ENCODE measurements at places on chromosomes 12 and 14. TPM values are rescaled to one million over a fixed set of nuclear protein-coding genes. Genes with fewer than 3 reads are reported as not detected.

Gene SCAF11
- total RNA-seq = 98.5 TPM

GRCh38 chr12:52607314-52607713, 6.1 kb upstream of the KRT72 start:
- no peaks in the 10 kb centered on the region for H3K36me3 ChIP-seq
- peaks cover 49% of the 10 kb centered on the region for H3K27me3 ChIP-seq
- no peak overlapping the region for H3K4me3 ChIP-seq
- H3K27ac ChIP-seq = no peak overlapping the region
- peaks cover 7% of the 10 kb centered on the region for H3K4me1 ChIP-seq
- DNase-seq = no peak

GRCh38 chr12:1939331-1939730, 20.9 kb upstream of the CACNA2D4 start:
- H3K27me3 ChIP-seq = no peaks in the 10 kb centered on the region
- no peak for DNase-seq
- H3K27ac ChIP-seq = no peak overlapping the region

GRCh38 chr14:25121337-25122129, 71.6 kb upstream of the STXBP6 start:
- peaks cover 5% of the 10 kb centered on the region for H3K4me1 ChIP-seq
- no peak for DNase-seq
- no peak overlapping the region for H3K27ac ChIP-seq
- H3K27me3 ChIP-seq = no peaks in the 10 kb centered on the region

DNA sequence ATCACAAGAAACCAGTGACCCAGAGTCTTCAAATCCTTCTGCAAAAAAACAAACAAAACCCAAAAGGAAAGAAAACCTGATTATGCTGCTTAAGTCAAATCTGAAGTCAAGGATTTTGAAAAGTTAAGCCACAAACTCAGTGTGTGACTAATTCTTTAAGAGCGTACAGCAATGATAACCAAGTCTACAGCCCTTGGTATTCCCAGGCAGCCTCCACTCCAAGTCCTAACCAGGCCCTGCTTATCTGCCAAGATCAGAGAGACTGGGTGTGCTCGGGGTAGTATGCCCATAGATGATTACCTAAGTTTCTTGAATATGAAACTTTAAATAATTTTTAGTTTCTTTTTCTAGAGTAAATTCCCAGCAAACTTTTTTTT, 13.1 kb downstream of the PGAM5 start:
- H3K36me3 ChIP-seq = peaks cover 85% of the 10 kb centered on the region
- H3K27me3 ChIP-seq = no peaks in the 10 kb centered on the region
- H3K27ac ChIP-seq = no peak overlapping the region
- no peak overlapping the region for H3K4me3 ChIP-seq

DNA sequence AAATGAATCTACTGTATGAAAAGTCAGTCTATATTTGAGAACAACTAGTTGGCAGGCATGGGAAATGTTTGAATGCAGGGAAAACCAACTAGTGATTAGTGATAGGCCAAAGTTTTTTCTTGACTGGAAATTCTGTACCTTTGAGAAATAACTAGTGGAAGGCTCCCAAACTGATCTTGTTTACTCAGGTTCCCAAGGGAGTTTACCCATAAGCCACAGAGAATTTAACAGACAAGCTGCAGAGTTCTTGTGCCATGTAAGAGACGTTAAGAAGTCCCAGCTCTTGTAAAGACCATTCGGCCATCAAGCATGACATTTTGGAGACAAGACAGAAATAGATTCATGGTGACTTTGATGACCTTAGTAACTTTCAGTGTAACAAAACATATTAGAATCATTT, 1882.8 kb upstream of the SEL1L start:
- H3K27ac ChIP-seq = no peak overlapping the region
- no peak for DNase-seq
- H3K4me1 ChIP-seq = no peaks in the 10 kb centered on the region
- no peaks in the 10 kb centered on the region for H3K36me3 ChIP-seq
- H3K4me3 ChIP-seq = no peak overlapping the region
- no peaks in the 10 kb centered on the region for H3K27me3 ChIP-seq
